ENCODE measurements at places on chromosomes 7 and 10.

- DNase-seq: no peak
Measured at GRCh38 chr10:31116226-31116625, 84.6 kb upstream of the ZNF438 start.

GRCh38 chr10:5555021-5555510, 30.3 kb downstream of the CALML3 start:
- DNase-seq: peak; percentile 22

GRCh38 chr10:13074563-13075451, 25.2 kb upstream of the OPTN start:
- DNase-seq: peak; percentile 59

DNA sequence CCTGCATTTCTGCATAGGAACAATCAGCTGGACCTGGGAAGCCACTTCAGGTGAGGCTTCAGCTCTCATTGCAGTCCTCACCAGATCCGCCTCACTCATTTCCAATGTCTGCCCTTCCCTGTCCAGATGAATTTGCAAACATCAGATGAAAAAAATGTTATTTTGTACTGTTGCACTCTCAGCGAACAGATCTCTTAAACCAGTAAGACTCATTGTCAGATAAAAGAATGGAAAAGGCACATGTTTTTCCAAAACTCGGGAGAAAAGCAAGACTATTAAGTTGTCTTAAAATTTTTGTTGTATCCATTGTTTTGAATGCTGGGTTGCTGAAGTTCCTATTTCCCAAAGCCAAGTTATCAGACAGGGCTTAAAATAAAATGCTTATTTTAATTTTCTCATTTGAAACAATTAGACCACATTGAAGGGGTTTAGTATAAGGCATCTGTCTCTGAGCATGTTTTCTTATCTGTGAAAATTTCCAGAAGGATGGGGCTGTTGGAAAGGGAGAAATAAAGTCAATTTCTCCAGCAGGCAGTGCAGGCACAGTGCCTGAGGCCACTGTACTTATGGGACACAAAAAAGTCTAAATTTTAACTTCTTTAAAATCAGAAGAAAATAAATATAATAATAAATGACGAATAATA, 396.8 kb downstream of the KCNMA1 start:
- DNase-seq: no peak

DNA sequence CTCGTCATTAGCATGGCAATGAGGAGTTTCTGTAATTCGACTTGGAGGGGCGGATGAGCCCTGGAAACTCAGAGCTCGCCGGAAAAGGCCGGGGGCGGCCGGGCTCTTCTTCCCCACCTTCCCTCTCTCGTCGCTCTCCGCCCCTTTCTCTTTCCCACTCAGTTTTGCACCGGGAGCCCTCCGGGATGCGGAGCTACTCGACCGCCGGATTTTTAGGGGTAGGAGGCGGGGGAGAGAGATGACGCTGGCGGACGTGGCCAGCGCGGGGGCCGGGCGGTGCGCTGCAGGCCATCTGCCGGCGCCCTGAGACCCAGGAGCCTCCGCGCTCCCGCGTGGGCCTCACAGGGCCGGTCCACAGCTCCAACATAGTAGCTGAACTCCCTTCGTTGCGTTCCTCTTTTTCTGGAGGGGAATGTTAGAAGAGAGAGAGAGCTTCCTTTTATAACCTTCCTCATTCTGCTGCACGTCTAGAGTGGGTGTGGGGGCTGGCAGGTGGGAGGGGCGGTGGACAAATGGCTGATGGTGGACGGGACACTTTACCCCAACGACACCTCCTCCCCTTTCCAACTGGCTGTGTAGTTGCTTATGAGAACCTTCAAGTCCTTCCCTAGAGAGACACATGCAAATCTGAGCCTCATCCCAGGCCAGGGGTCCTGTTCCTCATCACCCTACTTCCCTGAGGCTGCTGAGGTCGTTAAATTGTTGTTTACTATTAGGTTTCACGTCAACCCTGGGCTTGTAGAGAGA, 1.1 kb upstream of the HOXA1 start:
- peak; percentile 44 for DNase-seq

DNA sequence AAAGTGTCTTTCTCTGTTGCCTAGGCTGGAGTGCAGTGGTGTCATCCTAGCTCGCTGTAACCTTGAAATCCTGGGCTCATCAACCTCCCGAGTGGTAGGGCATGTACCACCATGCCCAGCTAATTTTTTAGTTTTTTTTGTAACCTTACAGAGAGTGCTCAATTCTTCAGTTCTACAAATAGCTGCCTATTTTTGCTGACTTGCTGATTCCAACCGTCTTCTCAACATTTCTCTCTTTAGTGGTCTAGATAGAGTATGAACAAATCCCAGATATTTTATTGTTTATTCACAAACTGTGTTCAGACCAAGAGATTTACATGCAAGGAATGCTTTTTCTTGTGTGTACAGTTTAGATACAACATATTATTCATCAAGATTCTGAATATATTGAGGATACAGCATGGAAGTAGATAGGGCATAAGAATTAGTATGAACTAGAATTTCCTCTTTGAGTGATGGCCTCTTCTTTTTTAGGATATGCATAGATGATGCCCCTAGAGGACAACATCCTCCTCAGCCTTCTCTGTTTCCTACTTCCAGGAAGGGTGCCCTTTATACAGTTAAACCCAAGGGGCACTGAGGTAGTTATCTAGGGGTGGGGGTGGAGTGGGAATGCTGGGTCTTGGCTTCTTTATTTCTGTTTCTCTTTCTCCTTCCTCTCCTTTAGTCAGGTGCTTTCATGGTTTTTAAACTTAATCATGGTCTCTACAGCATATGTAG, 26.0 kb downstream of the PRPF18 start:
- DNase-seq: no peak

- DNase-seq: no peak
Measured at GRCh38 chr10:7157091-7157490, 253.7 kb downstream of the SFMBT2 start.

- DNase-seq: no peak
Measured at GRCh38 chr10:35387768-35388167, 51.5 kb downstream of the CCNY start.

DNA sequence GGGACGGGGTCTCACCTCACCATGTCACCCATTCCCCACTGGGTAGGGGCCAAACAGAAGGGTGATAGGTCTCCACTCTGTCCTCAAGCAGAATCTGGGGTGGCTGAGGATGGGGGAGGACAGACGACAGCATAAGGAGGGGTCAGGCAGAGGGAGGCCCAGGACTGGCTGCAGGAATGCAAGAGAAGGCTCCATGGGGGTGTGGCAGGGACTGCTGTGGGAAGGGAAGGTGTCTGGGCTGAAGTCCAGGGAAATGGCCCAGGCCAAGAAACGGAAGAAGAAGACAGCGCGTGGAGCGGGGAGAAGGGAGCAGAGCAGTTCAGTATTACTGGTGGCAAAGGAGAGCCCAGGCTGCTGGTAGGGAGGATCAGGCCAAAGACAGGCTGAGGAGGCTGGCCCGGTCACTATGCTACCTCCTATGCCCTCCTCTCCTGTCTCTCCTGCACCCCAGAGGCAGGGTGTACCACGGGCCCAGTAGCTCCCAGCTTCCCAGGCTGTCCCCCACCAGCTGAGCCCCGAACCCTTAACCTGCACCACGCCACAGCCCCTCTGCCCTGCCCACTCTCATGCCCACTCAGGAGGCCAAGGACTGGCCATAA, 60.9 kb downstream of the GRB10 start:
- no peak for DNase-seq

- DNase-seq: no peak
Measured at GRCh38 chr7:106793015-106793975, 71.8 kb upstream of the PIK3CG start.

- DNase-seq: no peak
Measured at GRCh38 chr10:132708441-132708840, 77.5 kb downstream of the NKX6-2 start.

DNA sequence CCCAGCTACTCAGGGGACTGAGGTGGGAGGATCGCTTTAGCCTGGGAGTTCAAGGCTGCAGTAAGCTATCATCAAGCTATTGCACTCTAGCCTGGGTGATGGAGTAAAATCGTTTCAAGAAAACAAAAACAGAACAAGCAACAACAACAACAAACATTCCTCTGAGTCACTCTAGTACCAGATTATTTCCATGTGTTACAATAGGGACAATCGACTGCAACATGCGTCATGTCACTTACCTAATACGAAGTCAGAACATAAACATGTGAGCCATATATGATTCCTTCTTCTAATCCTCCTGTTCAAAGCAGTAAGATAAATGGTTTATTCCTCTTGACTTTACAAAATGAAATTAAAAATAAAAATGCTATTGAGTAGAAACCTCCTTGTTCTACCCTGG, 57.3 kb downstream of the ZNF438 start:
- DNase-seq: no peak

GRCh38 chr7:133479456-133480065, 226.7 kb downstream of the EXOC4 start:
- DNase-seq: no peak

- no peak for DNase-seq
Measured at GRCh38 chr7:967361-968082, 7.8 kb downstream of the COX19 start.

- DNase-seq: no peak
Measured at GRCh38 chr10:22824520-22824919, 103.3 kb upstream of the ARMC3 start.

All from activated naive CD8-positive, alpha-beta T cell treated with anti-CD3 and anti-CD28 coated beads, Interleukin-2, amount 10 ng/mL, durations not matched to agents 7 days and 5 days (primary cell).